Renal cortex interstitium (tissue), 15 donors: ENCODE measurements at places on chromosomes 1 and 21. TPM values are rescaled to one million over a fixed set of nuclear protein-coding genes. Genes with fewer than 3 reads are reported as not detected.
A peak's percentile ranks its signal among the peaks of the same experiment; 100 is the strongest.

- DNase-seq, result no peak
These were observed 51.9 kb upstream of the SYNC start for GRCh38 chr1:32754317-32755097.

DNA sequence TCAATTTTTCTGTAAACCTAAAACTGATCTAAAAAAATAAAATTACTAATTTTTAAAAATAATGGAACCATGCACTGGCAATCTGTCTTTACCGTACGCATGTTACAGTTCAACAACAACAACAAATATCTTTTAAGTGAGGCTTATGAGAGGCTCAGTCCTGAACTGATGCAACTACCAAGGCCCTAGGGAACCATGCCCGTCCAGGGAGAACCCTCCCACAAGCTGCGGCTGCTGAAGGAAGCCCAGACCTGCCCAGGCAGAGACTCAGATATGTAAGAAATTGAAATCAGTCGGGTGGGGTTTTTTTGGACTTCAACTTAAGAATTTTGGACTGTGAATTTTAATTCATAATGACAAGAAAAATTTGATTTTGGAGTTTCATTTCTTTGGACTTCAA lies 91.1 kb downstream of the NPHP4 start:
- no peak for DNase-seq

GRCh38 chr1:12450090-12450755 lies 167.8 kb downstream of the DHRS3 start:
- no peak for DNase-seq

- DNase-seq, result no peak
These were observed 19.4 kb downstream of the LRRC41 start for GRCh38 chr1:46284058-46284457.

GRCh38 chr1:166237675-166238074 lies 70.9 kb upstream of the FAM78B start:
- DNase-seq, result no peak

- DNase-seq, result peak; percentile 51
These were observed 49.1 kb upstream of the CR2 start for GRCh38 chr1:207404849-207405525.

DNA sequence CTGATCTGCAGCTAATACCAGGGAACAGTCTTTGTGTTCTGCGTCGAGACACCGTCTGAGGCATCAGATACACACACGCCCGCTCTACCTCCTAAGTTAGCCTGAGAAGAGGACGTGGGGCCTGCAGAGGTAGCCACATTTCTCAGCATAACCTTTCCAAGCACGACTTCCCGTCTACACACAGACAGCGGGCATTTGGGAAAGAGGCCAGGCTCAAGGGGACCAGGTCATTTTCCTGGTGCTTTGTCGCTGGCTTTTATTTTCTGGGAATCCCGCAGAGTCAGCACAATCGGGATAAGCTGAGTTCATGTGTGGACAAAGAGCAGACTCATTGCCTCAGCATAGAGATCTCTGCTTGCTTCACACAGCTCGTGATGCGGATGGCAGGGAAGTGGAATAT lies 72.5 kb upstream of the SMYD2 start:
- DNase-seq, result no peak

DNA sequence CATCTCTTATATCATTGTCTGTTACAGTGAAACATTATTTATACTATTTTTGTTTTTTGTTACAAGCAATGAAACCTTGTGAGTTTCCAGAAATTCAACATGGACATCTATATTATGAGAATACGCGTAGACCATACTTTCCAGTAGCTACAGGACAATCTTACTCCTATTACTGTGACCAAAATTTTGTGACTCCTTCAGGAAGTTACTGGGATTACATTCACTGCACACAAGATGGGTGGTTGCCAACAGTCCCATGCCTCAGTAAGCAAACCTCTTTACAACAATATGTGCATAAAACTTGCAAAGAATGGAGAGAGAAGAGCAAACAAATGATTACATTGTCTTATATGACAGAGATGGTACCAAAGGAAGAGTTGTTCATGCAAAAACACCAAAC lies 22.4 kb downstream of the CFHR4 start:
- no peak for DNase-seq

GRCh38 chr1:246784621-246785493 lies 60.6 kb downstream of the SCCPDH start:
- no peak for DNase-seq

- no peak for DNase-seq
These were observed 126.2 kb downstream of the GIPC2 start for GRCh38 chr1:78171736-78172590.

GRCh38 chr1:111448482-111448917 lies 556 bp downstream of the WDR77 start:
- DNase-seq, result no peak

GRCh38 chr1:155977690-155978324 lies 540 bp downstream of the ARHGEF2 start:
- DNase-seq, result no peak

GRCh38 chr1:93079685-93080141 lies 630 bp downstream of the MTF2 start:
- DNase-seq, result peak; percentile 47

DNA sequence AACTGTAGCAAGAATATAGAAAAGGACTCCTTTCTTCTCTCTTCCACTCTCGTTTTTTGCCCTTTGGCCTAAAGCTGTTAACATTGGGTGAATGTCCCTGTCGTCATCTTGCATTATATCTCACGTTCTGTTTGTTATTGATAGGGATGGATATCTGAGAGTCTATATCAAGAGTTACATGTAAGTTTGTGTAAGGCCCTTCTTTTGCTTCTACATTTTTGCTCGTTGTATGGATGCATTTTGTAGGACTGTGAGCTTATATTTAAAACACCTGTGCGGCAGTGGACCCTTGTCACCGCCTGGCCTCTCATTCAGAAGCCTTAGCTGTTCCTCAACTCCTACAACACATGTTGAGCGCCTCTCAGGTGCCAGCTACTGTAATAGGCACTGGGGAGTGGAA lies 211.9 kb downstream of the DISC1 start:
- DNase-seq, result no peak

DNA sequence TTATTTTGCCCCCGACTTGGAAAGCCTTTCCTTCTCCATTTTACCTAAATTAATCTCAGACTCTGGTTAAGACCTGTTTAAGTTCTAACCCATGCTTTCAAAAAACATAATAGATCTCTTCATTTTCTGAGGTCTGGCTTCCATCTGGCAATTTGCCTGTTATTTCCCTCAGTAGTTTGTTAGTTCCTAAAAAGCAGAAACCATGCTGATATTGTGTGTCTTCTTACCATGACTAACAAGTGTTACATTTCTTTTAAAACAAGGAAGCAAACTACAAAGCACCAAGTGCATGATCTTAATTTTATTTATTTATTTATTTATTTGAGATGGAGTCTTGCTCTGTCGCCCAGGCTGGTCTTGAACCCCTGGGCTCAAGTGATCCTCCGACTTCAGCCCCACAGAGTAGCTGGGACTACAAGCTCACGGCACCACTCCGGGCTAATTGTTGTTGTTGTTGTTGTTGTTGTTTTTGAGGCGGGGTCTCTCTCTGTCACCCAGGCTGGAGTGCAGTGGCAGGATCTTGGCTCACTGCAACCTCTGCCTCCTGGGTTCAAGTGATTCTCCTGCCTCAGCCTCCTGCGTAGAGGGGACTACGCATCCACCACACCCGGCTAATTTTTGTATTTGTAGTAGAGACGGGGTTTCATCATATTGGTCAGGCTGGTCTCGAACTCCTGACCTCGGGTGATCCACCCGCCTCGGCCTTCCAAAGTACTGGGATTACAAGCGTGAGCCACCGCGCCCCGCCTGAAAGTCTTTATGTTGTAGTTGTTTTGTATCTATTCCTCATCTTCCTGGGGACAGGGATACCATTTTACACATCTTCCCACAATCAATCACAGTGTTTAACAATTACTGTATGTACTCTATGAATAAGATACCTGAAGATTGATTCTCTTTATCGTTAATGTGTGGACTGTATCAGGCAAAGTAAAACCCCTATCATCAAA lies 1.3 kb upstream of the PATJ start:
- no peak for DNase-seq

DNA sequence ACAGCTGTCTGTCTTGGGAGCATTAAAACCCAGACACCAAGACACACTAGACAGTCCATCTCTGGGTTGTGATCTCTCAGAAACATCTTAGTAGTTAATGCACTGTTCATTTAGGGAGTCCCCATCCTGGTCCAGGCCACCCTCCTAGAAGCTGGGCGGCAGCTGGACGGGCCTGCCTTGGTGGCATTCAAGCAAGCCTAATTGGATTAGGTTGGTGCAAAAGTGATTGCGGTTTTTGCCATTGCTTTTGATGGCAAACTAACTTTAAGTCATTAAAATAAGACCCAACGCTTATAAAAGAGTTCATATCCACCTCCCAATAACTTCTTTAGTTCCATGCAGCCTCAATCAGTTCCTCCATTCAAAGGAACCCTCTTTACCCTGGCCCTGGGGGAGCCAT lies 21.7 kb downstream of the ATP5PO start:
- DNase-seq, result no peak

DNA sequence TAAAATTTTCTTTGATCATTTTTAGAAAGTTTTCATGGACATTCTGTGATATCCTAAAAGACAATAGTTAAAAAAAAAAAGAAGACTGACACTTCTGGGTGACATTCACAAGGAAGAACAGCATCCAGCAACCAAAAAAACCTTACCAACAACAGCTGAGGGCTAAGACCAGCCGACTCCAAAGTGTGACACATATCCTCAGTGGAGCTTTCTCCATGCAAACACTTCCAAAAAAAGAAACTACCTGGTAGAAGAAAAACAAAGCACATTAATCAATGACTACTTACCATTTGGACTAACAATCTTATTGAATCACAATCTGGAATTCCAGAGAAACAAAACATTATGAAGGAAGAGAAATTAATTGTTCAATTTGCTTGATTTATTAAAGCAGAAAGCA lies 88.2 kb downstream of the IARS2 start:
- DNase-seq, result no peak

DNA sequence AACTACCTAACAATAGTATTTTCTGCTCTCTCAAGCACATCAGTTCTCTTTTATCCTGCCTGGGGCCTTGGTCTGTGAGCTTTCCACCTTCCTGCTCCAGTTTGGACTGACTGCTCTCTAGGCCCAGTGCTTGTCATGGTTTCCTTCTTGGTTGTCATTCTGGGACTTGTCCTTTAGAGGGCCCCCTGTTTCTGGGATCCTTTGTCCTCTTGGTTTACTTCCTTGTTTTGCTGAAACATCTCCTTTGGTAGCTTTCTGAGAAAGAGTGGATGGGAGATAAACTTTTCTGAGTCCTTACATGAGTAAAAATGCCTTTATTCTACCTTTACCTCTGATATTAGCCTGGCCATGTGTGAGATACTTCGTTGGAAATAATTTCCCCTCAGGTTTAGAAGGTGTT lies 4.7 kb downstream of the SLC1A7 start:
- DNase-seq, result no peak

DNA sequence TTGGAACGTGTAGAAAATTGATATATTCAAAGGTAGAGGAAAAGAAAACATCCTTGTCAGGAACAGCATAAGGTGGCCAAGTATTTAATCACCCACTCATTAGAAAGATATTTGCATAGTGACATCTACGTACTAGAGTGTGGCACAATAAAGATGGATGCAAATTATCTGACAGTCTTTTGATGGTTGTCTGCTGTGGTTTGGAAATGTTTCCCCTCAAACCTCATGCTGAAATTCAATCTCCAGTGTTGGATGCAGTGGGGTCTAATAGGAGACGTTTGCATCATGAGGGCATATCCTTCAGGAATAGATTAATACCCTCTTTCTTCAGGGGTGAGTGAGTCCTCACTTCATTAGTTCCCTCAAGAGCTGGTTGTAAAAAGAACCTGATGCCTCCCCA lies 34.1 kb upstream of the RUNX1 start:
- DNase-seq, result no peak

- peak; percentile 80 for DNase-seq
These were observed 42.2 kb upstream of the WNT4 start for GRCh38 chr1:22184892-22185612.

DNA sequence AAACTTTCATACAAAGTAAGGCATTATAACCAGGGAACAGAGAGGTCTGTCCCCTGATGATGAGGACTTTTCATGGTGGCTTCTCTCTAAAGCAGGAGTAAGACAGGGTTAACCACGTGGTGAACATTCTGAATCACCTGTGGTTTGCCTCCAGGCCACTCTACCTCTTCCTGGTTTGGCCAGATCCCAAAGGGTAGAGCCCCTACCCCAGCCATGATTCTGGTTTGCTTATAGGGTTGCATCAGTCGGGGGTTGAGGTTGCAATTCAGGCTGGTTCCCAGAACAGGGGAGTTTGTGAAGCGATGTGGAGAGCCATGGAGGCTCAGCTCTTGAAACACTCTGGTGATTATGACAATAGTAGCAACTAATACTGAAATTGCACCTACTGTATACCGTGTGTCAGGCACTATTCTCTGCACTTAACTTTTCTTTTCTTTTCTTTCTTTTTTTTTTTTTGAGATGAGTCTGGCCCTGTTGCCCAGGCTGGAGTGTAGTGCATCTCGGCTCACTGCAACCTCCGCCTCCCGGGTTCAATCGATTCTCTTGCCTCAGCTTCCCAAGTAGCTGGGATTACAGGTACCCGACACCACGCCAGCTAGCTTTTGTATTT lies 8.3 kb downstream of the CNR2 start:
- no peak for DNase-seq

GRCh38 chr1:225544263-225544662 lies 108.7 kb downstream of the ENAH start:
- DNase-seq, result no peak

DNA sequence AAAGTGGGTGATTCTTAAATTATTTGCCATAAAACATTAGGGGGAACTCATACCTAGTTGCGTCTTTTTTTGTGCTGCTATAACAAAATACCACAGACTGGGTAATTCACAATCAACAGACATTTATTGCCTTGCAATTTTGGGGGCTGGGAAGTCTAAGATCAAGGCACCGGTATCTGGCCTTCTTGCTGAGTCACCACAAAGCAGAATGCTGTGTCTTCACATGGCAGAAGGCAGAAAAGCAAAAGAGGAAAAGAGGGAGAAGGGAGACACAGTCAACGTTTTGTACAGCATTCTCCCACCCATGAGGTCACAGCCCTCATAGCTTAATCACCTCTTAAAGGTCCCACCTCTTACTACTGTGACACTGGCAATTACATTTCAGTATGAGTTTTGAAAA lies 291.0 kb downstream of the CHRM3 start:
- no peak for DNase-seq

Gene DPT
- not detected for polyA plus RNA-seq

Gene DENND1B
- 12.6 TPM for polyA plus RNA-seq

Gene BMP8B
- 2.1 TPM for polyA plus RNA-seq

Gene SMPDL3B
- 16.2 TPM for polyA plus RNA-seq

Gene FCAMR
- polyA plus RNA-seq, result 9.6 TPM

Gene OR2T11
- polyA plus RNA-seq, result not detected

Gene SPAG17
- polyA plus RNA-seq, result 7.0 TPM

Gene ABCB10
- polyA plus RNA-seq, result 19.0 TPM

Gene TAS1R1
- 0.06 TPM for polyA plus RNA-seq

Gene OLFM3
- polyA plus RNA-seq, result 27.0 TPM

Gene UBIAD1
- polyA plus RNA-seq, result 15.5 TPM

Gene NOL9
- polyA plus RNA-seq, result 14.8 TPM

Gene U2AF1
- 88.6 TPM for polyA plus RNA-seq

Gene TENT5C
- polyA plus RNA-seq, result 5.2 TPM

Gene IL23R
- polyA plus RNA-seq, result 0.09 TPM

Gene CLEC20A
- 0.24 TPM for polyA plus RNA-seq

Gene BRDT
- not detected for polyA plus RNA-seq

Gene SH2D2A
- polyA plus RNA-seq, result 0.47 TPM
